ENCODE measurements at places on chromosomes 12 and 14. TPM values are rescaled to one million over a fixed set of nuclear protein-coding genes. Genes with fewer than 3 reads are reported as not detected.

DNA sequence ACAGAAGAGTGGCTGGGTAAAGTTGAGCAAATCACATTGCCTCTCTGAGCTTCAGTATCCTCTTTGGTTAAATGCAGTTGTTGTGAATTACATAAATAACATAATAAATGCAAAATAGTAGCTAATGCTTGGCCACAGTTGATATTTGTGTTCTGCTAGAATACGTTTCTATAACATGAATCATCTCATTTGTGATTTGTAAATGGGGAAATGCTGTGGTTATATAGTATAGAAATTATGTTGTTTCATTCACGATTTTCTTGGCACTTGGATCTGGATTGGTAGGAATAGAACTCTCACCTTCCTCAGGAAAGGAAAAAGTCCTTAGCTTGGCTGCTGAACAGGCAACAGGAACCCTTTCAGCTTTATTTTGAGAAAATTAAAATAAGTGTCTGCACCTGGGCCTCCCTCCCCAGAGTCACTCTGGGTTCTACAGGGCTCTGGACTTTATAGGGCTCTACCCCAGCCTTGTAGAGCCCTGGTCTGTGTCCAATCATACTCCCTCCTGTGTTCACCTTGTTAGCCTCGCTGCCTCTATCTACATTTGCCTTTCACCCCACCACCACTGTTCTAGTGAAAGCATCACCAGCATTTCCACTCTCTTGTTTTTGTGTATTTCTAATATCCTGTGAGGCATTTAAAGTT is 107.7 kb upstream of the BCAT1 start:
- no peak for DNase-seq

GRCh38 chr12:132169376-132169775 is 25.1 kb downstream of the NOC4L start:
- DNase-seq, result no peak

The CNTN1 gene
- total RNA-seq, result 3.7 TPM

The FAM186B gene
- 3.8 TPM for total RNA-seq

DNA sequence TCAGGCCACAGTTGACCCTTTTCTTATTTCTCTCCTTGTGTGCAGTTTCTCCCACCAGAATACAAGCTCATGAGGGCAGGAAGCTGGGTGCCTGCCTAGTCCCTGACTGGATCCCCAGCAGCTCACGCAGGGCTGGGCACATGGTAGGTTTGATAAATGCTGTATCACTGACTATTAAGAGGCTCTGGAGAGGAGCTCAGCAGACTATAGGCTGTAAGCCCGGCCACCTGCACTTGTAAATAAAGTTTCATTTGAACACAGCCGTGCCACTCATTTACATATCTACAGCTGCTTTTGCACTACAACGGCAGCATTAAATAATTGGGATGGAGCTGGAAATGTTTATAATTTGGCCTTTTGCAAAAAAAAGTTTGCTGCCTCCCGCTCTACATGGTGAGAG is 32.0 kb downstream of the CHGA start:
- no peak for DNase-seq

The RILPL2 gene
- total RNA-seq, result 3.5 TPM

The POTEM gene
- total RNA-seq, result not detected

GRCh38 chr12:93678779-93679178 is 1.6 kb downstream of the CRADD start:
- DNase-seq, result no peak

DNA sequence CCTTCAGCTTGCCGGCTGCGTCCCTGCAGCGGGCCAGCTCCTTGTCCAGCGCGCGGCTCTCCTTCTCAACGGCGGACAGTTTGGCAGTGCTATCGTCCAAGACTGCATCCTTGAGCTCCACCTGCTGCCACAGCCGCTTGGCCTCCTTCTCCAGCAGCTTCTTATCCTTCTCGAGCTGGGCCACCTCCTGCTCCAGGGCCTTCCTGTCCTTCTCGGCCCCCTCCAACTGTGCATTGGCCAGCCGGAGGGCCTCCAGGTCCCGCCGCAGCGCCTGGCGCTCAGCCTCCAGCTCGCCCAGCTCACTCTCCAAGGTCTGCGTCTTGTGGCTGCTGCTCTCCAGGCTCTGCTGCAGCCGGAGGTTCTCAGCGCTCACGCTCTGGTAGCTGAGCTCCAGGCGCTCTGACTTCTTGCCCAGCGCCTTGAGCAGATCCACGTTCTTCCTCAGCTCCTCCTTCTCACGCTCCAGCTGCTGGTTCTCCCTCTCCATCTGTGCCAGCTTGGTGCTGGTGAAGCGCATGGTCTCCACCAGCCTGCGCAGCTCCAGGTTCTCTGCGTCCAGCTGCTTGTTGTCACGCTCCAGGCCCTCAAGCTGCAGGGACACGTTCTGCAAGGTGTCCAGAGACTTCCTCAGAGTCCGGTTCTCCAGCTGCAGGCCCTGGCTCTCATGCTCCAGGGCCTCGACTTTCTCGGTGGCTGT is 68.8 kb upstream of the GPR68 start:
- no peak for DNase-seq

DNA sequence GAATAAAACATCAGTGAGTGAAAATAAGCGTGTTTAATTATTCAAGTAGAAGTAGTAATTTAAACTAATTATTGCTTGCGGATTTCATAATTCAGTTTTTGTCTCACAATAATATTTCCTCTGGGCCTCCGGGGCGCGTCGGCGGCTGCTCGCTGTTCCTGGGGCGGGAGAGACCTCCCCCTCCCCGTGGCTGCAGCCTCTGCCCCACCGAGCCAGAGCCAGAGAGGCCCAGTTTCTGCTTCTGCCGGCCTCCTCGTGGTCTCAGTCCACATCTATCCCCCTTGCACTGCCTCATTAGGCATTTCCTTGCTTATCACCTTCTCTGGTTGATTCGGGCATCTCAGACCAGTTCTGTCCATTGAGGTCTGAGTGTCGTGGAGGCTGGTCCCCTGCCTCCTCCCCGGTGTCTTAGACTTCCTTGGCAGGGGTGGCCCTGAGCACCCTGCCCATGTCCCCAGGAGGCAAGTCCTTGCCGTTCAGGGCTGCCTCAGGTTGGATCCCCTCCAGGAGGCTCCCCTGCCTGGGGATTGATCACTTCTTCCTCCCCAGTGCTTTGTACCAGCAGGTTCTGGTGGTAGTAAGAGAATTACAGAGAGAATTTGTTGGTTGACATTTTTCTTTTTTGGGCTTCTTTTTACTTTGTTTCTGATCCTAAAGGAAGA is 78.0 kb downstream of the SLC25A47 start:
- no peak for DNase-seq

The HOXC10 gene
- total RNA-seq, result 2.0 TPM

DNA sequence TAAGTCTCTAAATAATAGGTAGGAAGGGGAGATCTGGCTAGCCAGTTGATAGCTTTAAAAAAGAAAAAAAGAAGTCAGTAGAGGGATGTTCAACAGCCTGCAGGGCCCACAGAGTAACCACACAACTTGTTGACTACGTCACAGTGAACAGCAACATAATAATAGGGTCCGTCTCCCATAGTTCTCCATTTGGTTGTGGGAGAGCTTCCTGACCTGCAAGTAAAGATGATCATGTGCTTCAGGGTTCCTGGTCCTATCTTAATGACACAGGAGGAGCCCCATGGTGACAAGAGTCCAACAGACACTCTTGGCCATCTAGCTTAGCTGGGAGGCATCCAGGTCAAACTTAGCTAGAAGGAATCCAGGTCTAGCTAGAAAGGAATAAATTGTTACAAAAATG is 36.2 kb downstream of the FGD6 start:
- DNase-seq, result no peak

DNA sequence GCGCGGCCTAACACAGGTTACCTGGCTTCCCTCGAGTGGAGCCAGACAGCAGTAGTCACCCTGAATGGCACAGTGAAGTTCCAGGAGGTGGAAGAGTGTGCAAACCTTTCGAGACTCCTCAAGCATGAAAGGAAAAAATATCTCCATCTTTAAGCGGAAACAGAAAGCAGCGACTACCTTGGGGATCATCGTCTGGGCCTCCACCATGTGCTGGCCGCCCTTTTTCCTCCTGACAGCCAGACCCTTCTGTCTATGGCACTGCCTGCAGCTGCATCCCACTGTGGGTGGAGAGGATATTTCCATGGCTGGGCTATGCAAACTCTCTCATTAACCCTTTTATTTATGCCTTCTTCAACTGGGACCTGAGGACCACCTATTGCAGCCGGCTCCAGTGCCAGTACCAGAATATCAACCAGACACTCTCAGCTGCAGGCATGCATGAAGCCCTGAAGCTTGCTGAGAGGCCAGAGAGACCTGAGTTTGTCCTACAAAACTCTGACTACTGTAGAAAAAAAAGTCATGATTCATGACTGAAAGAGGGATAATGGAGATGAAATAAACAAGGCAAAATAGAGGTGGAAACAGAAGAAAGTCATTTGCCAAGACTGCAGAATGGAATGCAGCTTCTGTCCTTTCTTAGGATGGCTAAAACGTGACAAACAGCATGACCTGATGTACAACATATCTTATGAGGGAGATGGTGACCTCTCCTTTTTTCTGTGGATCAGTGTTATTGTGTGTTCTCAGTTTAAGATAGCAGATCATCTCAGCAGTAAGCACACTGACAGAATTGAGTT is 2.4 kb upstream of the HEBP1 start:
- DNase-seq, result no peak

GRCh38 chr14:75738192-75738591 is 77.1 kb downstream of the TTLL5 start:
- no peak for DNase-seq

DNA sequence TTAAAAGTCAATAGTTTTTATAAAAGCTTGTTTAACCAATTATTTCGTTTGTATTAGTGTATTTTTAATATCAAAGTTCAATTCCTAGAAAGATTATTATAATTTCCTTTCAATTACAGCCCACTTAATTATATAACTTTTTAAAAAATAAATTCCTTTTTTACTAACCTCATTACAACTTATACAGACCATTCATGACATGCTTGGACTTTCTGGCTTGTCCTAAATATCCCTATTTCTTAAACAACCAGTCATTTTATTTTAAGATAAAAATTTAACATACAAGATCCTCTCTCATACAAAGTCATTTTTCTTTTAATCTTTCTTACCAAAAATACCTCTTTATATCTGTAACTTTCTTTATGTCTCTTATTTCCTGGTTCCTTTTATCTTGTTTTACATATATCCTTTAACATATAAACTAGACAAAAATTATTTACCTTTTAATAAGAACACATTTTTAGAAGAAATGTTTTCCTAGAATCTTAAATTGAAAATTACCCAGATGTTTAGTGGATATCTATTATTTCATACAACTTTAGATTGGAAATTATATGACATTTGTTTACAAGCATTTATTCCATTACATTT is 10.4 kb upstream of the TMEM263 start:
- DNase-seq, result no peak

- no peak for DNase-seq
These were observed 142.6 kb upstream of the CPSF6 start for GRCh38 chr12:69096669-69097335.

- DNase-seq, result no peak
These were observed 3.8 kb downstream of the ERP29 start for GRCh38 chr12:112017041-112017440.

DNA sequence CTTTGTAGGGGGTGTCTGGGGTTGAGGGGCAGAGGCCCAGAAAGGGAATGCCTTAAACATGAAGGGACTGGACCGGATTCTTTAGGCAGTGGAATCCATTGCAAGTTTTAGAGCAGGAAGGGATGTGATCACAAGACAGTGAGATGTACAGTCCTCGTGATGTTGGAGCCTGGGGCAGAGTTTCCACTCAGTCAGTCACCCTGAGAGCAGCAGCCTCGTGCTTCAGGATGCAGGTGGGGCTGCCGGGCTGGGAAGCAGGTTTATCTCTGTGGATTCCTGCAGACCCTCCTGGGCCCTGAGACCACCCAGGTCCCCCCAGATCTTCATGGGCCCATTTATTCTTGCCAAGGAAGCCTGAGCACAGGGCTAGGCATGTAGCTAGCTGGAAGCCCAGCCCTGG is 38.5 kb downstream of the RIN3 start:
- no peak for DNase-seq

- DNase-seq, result no peak
These were observed 66.5 kb downstream of the SLC25A47 start for GRCh38 chr14:100389497-100390104.

GRCh38 chr12:43294147-43294546 is 257.9 kb downstream of the ADAMTS20 start:
- no peak for DNase-seq

GRCh38 chr14:67695394-67695949 is at the start of gene RDH11:
Gene RDH11 (minus strand): TSS chr14:67695764. CDS start chr14:67695703, 61 bp downstream.
- DNase-seq, result peak; percentile 89

The CPNE8 gene
- total RNA-seq, result 0.62 TPM

GRCh38 chr12:30155001-30155730 is 371.4 kb upstream of the TMTC1 start:
- no peak for DNase-seq
